ENCODE measurements at places on chromosomes 2 and 18.

DNA sequence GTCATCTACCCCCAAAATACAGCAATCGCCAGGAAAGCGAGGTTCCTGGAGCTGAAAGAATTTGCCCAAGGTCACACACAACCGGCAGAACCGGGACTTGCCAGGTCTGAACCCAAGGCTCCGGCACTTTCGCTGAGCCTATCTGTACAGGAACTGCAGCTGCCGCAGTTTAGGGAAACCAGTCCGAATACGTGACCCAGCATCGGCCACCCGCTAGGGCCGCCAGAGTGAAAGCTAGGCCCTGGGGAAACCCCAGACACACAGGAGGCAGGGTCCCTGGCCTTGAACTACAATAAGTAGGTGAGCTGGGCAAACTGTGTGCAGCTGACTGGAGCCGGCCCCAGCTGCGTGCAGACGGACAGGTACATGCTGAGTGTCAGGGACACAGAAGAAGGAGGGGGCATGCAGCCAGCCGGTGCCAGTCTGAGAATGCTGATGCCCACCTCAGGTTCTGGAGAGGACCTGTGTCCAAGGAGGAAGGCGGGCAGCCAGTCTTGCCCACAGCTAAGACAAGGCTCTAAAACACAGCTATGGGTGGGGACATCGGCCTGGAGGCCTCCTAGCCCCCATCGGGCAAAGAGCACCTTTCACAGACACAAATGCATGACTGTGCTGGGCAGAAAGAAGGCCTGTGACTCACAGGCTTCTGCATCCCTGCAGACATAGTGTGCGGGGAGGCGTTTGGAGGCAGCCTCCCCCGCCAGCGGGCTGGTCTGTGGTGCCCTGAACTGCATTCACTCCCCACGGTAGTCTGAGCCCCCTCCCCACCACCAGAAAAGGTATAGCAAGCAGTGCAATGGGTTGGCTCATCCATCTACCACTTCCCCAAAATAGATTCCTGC is 107.4 kb upstream of the ID2 start:
- no peak for DNase-seq

- DNase-seq: no peak
These were observed 160.0 kb downstream of the BCL2 start for GRCh38 chr18:63159590-63159989.

GRCh38 chr2:49553658-49554057 is 399.3 kb upstream of the FSHR start:
- DNase-seq: no peak

DNA sequence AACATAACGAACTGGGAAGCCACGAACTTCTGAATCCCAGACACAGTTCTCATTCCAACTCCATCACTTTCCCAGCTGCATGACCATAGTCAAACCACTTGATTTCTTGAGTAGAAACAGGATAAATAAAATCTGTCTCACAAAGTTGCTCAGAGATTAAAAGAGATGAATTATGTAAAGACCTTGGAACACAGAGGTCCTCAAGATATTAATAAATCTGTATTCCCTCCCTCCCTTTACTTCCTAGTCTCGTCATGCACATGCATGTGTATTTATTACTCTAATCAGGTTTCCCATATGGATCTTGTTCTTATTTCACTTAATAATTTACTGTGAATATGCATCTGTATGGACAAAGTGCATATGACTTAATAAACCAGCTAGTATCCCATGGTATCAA is 21.1 kb upstream of the CSRNP3 start:
- DNase-seq: no peak

DNA sequence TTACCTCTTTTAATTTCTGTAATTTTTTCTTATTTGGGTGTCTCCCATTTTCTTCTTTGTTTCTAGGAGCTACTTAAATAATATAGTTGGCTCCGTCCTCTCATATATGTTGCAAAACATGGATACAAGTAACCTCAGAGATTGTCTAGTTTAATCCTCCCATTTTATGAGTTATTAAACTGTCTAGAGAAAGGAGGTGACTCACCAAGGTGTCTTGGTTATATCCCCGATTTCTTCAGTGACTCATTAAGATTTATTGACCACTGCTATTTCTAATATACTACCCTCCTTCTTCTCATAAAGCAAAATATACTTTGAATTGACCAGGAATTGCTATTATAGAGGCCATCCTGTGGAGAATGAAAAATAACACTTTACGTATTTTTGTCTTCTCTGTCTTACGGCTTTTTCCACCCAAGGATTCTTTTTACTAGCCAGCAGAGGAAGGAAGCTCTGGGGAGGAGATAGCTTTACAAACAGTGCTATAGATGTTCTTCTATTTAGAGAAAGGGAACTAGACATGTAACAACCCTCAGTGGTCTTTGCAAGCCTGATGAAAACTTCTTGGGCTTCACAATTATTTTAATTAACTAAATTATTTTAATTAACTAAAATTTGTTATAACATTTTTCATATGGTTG is 300.4 kb upstream of the TNP1 start:
- no peak for DNase-seq

- DNase-seq: no peak
These were observed 45.6 kb downstream of the MEX3C start for GRCh38 chr18:51151568-51152511.

DNA sequence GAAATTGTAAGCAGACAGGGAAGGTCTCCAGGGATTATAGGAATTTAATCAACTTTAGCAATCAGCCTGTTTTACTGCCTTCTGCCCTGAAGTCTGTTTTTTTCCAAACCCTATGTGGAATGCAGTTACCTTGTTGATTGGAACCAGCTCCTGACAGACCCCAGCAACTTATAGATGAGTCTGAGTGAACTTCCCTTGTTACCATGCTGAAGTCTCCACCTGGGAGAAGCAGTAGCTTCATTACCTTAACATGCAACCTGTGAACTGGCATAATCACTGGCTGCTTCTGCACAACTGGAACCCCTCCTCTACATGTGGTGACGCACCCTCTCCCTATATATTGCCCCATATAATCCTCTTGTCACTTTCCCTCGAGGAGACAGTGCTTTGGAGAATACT is 226.3 kb upstream of the SPOPL start:
- DNase-seq: no peak

GRCh38 chr2:229868794-229869193 is 53.0 kb downstream of the TRIP12 start:
- DNase-seq: no peak

DNA sequence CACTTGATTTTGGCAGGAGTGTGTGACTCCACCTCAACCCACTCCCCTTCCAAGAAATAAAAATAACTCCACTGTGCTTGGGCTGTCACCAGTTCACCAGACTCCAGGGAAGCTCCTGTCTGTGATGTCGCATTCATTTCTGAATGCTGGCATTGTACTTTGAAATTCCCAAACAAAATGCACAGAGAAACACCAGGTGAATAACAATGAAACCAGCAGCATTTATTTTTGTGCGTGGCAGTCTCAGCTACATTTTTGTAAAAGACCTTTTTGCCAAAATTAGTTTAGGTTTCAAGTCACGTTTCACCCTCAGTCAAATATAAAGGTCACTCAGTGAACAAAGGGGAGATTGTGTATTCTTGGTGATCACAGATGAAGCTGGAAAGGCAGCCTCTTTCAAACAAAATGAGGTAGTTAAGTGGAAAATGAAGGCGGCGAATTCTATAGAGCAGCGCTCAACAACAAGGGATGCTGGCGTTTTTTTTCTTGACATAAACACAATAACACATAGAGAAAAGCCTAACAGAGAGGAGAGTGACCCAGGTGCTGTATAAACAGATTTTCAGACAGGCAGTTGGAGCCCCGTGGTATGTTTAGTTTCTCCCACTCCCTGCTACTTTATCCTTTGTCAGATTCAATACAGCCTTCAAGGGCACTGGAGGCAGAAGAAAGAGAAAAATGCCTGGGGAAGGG is 210.3 kb upstream of the GCFC2 start:
- DNase-seq: no peak

DNA sequence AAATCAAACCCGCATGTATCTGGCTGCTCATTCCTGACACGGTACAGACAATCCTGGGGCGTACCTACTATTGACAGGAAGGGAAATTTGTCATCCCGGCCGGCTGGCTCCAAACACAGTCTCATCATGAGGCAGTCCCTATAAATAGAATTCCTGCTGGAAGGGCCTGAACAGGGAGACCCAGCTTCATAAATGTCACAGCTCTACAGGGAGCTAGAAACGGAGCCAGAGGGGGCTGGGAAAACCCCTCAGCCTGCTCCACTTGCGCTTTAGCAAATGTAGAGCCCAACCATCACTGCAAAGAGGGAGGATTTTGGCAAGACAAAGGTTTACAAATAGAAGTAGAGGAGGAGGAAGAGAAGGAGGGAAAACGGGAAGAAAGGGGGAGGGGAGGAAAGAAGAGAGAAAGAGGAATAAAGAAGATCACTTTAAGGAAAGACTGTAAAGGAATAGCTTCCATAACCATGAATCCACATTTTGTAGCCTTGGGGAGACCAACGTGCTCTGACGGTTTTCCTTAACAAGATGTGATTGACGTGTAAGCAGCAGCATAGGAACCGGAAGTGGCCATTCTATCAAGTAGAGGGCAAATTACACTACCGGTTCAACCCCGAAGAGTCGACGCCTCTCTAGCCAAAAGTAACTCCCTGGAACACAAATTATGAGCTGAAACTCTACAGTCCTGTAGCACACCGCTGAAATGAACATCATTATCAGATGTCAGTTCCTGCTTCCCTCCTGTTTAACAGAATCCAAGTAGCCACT is 56.8 kb upstream of the TTN start:
- no peak for DNase-seq

GRCh38 chr2:23208339-23208738 is 176.6 kb upstream of the KLHL29 start:
- DNase-seq: no peak

GRCh38 chr2:20291106-20291564 is 59.5 kb downstream of the PUM2 start:
- DNase-seq: no peak

- peak; percentile 44 for DNase-seq
These were observed at the start of gene SCN1A for GRCh38 chr2:166127217-166128155. TSS of gene SCN1A (minus strand) at chr2:166128020. CDS start at chr2:166073621, 54,399 bp downstream.

GRCh38 chr2:129758784-129759471 is 220.5 kb upstream of the RAB6C start:
- no peak for DNase-seq

- no peak for DNase-seq
These were observed 18.3 kb upstream of the APCDD1 start for GRCh38 chr18:10436160-10436559.

- no peak for DNase-seq
These were observed 68.0 kb upstream of the CABLES1 start for GRCh38 chr18:23067236-23067635.

GRCh38 chr18:980586-980985 is 75.9 kb downstream of the ADCYAP1 start:
- DNase-seq: no peak

DNA sequence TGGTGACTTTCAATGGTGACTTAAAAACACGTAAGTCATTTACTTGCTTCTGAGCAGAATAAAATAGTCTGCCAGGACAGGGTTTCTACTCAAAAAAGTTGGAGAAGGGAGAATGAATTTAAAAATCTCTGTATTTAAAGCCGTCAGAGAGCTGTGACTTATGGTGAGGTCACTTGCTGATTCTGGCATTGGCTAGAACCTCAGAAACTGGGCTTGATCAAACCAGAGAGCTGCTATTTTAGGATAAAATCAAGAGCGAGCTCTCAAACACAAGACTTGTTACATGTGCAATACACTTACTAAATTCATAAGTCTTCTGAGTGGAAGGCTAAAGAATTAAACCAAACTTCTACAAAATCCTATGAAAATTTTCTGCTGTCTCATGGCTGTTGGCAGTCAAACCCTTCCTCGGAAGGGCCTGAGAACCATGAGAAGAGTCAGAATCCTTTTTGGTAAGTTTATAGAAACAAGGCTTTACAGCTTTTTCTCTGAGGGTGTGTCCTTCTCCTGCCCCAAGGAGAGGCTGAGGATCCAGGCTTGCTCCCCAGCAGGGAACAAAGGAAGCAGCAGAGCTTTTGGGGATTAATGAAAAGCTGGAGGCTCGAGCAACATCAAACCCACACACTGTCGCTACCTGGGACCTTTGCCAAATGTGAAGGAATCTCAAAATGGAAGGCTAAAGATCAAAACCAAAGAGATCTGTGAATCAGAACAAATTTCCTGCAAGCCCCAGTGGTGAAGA is 816.4 kb downstream of the SOCS6 start:
- no peak for DNase-seq

- DNase-seq: no peak
These were observed 362.9 kb downstream of the ZEB2 start for GRCh38 chr2:144156736-144157640.

- no peak for DNase-seq
These were observed 120.8 kb upstream of the FOSL2 start for GRCh38 chr2:28271919-28272250.

DNA sequence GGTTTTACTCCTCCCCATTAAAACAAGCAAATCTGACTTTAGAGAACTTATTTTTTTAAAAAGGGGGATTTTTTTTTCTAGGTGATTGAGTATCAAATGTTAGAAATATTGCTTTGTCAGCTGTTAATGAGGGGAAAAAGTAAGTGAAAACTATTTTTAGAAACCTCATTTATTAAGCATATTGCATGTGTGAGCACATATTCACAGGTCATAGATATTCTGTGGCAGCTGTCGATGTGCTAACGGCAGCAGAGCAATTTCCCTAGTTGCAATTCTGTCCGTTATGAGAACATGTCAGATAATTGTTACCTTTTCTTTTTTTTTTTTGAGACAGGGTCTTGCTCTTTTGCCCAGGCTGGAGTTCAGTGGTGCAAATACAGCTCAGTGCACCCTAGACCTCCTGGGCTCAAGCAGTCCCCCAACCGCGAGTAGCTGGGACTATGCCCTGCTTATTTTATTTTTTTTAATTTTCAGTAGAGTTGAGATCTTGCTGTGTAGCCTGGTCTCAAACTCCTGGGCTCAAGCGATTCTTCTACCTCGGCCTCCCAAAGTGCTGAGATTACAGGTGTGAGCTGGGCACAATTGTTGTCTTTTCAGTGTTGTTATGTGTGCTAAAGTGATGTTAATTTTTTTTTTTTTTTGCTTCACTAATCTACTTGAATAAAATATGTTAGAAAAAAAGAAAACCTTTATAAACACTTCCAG is 69.8 kb downstream of the MTA3 start:
- no peak for DNase-seq

DNA sequence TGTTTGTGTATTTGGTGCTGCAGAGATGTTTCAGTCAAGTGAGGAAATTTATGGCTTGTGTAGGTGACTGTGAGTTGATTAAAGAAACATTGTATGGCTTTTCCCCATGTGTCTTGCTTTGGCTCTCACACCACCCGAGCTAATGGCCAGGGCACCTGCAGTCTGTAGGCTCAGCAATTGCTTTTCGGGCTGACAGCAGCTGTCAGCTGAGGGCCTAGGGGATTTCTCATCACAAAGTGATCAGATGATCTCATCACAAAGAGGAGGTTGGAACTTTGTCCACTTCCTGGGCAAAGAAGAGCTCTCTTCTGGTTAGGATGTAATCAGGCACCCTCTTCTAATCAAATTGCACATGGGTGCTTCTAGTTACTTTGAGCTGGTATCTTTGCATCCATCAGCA is 632.2 kb downstream of the SLC4A3 start:
- DNase-seq: no peak

Data from amygdala (tissue), 56 donors.